ENCODE measurements at places on chromosomes 12 and 14.

- DNase-seq: no peak
These were observed at the start of gene ATXN2 for GRCh38 chr12:111598637-111599452. Gene ATXN2, minus strand, starts transcription at chr12:111599315. Its CDS starts 281 bp downstream, at chr12:111599034.

DNA sequence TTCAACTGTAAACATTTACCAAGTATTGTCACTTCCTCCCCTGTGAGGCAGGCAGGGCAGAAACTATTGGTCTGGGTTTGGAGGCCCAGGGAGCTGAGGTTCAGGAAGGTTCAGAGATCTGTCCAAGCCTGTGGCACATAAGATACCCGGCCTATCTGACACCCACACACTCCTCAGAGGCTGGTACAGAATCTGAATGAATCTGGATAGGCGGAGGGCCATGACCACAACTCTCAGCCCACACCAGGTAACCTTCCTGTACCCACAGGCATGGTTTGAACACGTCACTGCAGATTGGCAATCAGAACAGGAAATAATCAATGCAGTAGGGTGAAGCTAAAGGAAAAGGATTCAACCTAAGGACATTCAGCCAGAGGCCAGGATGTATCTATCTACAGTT lies 92.8 kb upstream of the TMCC3 start:
- DNase-seq: no peak

- DNase-seq: no peak
These were observed 10.4 kb upstream of the KCNH5 start for GRCh38 chr14:63055631-63056030.

- DNase-seq: no peak
These were observed 3.9 kb downstream of the SLCO1A2 start for GRCh38 chr12:21330682-21331253.

- no peak for DNase-seq
These were observed 140.3 kb downstream of the NEDD1 start for GRCh38 chr12:97047361-97047760.

DNA sequence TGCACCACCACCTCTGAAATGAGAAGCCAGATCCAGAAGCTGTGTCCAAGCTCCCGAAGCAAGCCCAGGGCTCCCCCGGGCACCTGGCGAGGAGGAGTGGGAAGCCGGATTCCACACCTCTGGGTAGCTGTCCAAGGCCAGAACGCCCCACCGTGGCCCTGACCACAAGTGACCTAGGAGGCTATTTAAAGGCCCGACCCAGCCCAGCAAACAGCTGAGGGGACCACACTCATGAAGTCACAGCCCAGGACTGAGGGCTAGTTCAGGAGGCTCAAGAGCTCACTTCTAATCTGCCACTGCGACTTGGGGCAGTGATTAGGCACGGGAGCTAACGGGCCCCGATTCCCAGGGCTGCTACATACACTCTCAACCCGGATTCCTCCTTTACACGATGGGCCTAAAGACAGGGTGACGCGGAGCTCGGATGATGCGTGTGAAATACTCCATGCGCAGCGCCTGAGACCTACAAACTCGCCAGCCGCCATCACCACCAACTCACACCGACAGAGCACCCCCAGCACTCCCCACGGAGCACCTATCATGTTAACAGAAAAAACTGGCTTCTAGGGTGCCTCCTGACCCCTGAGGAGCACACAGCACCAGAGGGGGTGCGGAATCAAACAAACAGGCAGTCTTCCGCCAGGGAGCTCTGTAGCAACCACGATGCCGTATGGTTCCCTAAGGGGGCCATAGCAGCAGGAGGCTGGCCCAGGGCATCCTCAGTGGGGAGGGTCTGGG lies 84.0 kb upstream of the GPR68 start:
- no peak for DNase-seq
